CD4-positive, alpha-beta T cell treated with Interleukin-15 for 1 hour (primary cell): ENCODE measurements at places on chromosomes 2 and 18.

GRCh38 chr2:66481100-66481549 is 46.2 kb downstream of the MEIS1 start:
- no peak for DNase-seq

DNA sequence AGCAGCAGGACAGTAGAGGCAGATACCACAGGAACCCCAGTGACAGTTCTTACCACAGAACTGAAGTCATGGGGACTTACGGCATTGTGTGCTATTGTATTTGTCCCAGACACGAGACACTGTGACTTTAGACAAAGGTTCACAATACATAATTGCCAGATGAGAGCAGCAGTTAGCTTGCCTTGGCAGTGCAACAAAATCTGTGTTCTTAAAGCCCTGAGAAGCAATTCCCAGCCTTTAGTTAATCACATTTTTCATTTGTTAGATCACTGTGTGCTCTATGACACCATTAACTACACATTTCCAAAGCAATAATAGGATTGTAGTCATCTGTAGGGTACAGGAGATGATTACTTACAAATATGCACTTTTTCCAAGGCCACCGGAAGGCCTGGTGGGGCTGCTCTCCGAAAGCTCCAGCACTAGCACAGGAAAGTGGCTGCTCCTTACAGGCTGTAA is 97.5 kb upstream of the LDLRAD4 start:
- DNase-seq: no peak

DNA sequence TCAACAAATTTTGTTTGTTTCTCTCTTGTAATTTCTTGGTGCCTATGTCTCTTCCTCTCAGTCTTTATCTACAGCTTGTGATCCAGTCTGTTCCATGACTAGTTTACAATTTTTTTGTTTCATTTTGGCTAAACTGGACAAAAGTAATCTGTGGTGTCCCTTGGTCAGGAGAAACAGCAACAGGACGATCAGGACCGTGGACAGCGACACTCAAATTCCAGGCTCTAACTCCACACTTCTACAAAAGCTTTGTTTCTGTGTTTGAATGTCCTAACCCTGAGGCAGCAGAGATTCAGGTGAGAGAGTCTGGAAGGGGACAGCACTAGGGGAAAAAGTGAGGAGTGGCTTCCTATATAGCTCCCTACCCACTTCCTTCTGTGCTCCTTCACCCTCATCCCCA is 593.3 kb upstream of the FANCL start:
- no peak for DNase-seq

DNA sequence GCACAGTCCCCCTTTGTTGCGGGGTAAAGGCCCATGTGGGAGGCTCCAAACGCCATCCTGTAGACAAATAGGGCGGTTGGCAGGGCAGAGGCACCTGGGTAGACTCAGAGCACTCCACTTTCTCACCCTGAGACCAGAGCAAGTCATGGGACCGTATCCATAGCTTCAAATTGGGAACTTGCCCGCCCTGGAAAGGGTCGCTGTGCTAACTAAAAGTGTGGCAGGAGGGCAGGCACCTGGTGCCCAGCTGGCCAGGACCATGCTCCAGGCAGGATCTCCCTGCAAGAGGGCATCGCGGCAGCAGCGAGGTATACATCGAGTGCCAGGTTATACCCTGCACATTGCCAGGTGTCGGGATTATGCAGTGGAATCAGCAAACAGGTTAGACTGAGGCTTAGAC is 20.8 kb upstream of the SCLY start:
- DNase-seq: no peak

DNA sequence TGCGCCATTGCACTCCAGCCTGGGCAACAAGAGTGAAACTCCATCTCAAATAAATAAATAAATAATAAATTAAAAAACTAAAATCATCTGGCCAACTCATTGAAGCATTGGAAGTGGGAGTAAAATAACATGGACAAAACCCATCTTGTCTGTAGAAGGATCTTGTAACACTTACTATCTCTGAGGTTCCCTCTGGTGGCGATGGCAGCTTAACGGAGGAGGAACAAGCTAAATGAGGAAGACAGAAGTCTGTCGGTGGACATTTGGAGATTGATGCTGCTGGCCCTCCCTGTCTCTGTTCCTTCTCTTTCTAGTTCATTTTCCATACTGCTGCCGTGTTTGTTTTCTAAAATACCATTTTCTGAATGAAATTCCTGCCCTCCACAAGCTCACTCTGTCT is 43.4 kb downstream of the ZCCHC2 start:
- DNase-seq: peak; percentile 39

GRCh38 chr2:105324732-105325131 is 4.8 kb downstream of the TGFBRAP1 start:
- DNase-seq: no peak

- DNase-seq: peak; percentile 2
These were observed 61.8 kb downstream of the FAM168B start for GRCh38 chr2:131031431-131031841.

DNA sequence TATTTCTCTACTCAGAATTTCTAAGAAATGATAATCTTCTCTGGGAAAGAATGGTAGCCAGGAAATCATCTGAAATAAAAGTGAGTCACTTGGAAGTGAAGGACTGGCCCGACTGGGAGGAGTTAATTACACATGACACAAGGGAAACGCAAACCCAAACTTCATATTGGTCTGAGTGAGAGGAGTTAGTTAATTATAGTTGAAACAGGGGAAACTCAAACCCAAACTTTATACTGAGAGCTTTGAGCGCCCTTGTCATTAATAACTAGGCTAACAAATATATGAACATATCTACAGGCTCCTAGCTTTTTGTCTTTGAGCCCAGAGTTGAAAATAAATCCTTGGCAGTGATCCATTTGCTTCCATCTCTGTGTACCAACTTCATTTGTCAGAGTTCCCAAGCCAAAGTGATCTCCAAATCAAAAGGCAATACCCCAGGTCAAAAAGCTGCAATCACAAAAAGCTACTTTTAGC is 187.8 kb upstream of the COL3A1 start:
- DNase-seq: no peak

- DNase-seq: no peak
These were observed 32.8 kb downstream of the FAM124B start for GRCh38 chr2:224369028-224369632.

DNA sequence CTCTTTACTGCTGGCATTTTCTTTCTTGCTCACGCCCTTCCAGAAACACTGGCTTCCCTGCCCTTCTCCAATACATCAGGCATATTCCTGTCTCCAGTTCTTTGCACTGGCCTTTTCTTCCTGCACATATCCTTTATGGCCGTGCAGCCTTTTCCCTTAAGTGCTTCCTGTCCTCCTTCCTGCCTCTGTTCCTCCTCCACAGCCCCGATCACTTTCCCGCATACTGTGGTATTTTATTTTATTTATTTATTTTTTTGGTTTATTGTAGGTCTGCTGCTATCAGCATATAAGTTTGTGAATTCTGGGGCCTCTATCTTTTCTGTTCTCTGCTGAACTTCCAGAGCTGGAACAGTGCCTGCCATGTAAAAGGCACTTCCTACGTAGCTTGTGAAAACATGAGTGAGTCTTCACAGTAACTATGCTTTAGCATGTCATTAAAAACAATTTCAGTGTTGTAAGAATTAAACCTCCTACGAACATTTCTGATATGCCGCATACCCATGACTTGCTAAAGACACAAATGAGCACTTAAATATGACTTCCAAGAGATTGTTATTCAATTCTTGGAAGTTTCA is 289.1 kb downstream of the TRIB2 start:
- no peak for DNase-seq

GRCh38 chr18:32760391-32760790 is 12.4 kb downstream of the KLHL14 start:
- peak; percentile 58 for DNase-seq

DNA sequence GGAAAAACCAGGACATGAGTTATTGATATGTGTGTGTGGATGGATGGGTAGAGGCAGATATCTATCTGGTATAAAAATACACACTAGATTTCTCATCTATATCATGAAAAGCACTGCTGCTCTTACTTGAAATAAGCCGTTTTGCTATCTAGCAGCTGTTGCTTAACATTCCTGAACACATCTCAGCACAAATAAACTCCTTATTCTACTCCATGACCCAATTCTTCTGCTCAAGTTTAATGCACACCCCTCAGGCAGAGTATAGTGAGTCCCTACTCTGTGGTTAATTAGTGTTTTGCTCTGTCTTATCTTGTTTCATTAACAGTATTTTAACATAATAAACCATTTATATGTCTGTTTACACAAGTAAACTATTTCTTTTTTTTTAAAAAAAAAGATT is 134.2 kb downstream of the CBLN2 start:
- no peak for DNase-seq

GRCh38 chr2:17857021-17857420 is 21.4 kb upstream of the KCNS3 start:
- DNase-seq: no peak

DNA sequence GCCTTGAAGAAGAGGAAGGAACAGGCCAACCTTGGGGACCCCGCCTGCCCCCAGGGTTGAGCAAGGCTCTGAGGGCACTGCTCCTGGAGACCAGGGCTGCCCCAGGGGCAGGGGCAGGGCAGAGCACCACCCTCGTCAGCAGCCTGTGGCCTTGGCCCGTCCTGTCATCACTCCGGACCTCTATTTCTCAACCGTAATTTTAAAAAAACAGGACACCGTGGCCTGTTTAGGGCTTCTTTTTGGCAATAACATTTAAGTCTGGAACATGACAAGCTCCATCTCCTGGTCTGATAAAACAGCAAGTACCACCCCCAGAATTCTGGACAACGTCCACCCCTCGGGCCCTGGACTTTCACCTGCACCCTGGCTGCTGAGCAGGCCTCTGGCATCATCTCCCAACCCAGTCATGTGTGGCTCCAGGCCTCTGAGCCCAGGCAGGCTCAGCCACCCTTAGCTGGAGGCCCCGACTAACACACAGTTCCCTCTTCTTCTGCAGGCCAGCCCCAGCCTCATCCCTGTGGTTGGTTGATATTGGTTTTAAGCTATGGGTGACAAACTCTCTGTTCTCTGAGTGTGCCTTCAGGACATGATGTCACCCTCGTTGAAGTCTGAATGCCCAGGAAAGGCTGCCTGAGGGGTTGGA is 22.6 kb upstream of the ID2 start:
- DNase-seq: no peak

GRCh38 chr2:109349503-109350465 is 220.8 kb downstream of the SH3RF3 start:
- DNase-seq: no peak

- peak; percentile 54 for DNase-seq
These were observed 572 bp upstream of the ZNF516 start for GRCh38 chr18:76495435-76496193.

DNA sequence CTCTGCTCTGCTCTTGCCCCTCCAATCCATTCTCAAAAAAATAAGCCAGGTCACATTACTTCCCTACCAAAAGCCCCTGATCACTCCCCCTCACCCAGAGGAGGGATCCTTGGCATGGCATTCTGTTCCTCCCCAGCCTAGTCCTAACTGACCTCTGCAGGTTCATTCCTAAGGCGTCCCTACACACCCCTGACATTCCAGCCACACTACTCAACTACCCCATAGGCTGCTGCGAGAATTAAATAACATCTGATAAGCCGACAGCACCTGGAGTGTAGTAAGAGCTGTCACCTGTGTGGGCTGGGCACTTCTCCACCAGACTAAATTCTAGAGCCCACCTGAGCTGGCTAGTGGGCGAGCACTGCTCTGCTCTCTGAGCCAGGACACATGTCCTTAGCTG is 44.7 kb upstream of the SLC1A4 start:
- no peak for DNase-seq

DNA sequence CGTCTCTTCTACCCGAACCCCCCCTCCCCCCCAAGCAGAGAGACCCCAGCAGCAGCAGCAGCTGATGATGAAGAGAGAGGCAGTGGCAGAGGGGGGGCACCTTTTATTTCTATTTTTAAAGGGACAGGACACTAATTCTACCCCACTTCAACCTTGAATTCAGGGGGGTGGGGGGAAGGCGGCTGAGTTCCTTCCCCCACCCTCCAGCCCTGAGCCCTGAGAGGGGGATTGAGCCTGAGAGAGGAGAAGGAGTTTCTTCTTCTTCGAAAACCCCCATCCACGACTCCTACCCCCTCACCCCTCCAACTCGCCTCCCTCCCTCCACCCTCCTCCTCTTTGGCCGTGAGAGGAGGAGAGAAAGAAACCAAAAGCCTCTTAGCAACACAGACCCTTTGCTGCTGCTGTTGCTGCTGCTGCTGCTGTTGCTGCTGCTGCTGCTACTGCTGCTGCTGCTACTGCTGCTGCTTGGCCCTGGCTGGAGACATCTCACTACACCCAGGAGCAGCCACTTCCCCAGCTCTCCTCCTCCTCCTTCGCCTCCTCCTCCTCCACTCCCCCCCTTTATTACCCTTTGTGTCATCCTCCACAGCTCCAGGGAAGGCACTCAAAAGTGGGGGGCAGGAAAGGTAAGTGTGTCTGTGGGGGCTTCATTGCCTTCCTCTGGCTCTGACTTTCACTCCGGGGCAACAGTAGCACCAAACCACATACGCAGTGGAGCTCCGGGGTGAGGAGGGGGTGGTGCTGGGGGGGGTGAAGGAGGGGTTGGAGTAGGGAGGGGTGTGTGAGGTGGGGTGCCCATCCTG is at the start of gene MBD5:
Gene MBD5, plus strand, starts transcription at position 33 of the 803 bp plus-strand sequence.
- DNase-seq: peak; percentile 68

GRCh38 chr18:50836521-50836957 is 16.7 kb upstream of the MRO start:
- DNase-seq: no peak

DNA sequence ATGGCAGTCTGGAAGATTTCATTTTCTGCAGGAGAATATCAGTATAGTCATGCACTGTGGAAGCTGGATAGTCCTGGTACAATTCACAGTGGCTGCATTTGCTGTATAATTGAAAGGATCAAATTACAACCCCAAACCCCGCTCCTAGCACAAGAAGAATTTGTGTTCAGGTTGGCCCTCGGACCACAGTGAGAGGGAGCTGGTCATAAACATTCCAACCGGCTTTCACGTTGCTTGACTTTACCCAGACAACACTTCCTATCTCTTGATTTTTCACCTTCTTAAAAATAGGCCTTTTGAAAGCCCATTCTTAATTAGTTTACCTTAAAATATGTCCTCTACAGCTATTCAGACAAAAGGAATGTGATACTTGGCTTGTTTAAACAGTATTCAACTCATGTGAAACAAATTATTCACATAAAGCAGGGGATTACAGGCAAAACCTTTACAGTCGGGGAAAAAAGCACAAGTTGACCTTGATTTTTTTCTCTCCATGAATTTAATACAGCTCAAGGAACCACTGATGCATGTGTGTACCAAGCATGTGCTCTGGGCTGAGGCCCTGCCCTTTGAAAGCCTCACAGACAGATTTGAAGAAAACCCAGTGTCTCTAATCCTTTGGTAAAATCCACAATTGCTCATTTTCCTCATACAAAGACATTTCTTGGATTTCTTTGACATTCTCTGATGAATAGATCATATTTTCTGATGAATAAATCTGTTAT is 143.0 kb upstream of the SOX11 start:
- DNase-seq: no peak
